ENCODE measurements at places on chromosomes 1 and 21.

- no peak for DNase-seq
These were observed 23.6 kb downstream of the NOS1AP start for GRCh38 chr1:162093095-162093494.

DNA sequence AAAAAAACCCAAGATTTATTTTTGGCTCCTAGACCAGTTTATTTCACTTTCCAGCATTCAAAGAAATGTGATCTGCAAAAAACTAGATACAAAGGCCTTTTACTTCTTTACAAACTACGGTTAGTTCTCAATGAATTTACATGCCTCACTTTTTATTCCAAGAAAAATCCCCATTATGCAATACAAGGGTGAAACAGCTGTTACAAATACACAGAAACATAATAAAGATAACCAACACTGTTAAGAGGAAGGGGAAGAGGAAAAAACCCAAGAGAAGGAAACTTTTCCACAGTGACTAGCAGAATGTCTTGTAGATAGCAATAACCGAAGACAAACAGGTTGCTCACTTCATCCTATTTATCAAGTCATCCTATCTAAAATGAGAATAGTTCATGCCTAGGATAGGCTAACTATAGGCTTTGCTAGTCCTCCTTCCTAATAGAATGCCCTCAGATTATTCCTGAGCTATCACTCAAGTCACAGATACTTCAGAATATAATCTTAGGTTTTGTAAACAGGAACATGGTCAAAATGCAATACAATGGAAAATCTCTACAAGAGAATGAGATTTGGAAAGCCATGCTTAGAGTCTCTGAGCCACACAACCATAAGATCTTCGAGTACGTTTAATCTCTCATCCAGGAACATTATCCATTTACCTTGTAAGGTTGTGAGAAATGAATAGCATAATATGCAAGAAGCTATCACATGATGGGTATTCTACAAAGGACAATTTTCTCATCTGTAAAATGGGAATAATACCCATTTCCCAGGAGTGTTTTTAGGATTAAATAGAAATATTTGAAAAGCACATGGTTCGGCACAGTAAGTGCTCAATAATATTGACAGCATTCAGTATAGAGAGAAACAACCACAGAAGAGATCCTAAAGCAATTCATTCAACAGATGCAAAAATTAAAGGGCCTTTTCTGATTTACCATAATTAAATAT, 5.4 kb downstream of the PNRC2 start:
- no peak for DNase-seq

DNA sequence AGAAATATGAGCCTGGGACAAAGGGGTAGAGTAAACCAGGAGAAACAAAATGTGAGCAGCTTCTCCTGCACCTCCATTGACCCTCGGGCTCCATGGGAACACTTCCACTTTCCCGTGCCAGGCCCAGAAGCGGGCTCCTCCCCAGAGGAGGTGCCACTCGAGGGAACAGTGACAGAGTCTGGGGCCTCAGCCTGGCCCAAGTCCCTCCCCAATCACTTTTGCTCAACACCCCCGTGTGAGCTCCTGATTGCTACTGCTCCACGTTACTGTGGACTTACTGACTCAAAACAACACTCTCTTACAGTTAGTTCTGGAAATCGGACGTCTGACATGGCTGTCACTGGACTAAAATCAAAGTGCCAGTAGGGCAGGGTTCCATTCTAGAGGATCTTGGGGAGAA, 17.7 kb upstream of the KLHDC7A start:
- DNase-seq, result no peak

DNA sequence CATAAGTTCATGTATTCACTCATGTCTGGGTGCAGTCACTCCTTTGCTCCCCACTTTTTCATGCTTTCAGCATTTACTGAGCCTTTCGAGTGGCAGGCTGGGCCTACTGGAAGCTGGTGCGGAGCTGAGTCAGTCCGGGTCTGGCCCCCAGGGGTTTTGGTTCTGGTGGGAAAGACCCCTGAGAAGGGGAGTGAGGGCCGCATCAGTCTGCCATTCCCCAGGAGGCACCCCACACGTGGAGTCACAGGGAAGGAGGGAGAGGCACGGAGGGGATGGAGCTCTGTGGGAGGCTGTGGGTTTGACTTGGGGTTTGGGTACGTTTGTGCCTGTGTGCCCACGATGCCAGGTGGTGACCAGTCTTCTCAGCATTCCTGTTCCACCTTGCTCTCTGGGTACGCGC, 87.9 kb downstream of the PTPRU start:
- no peak for DNase-seq

GRCh38 chr1:227428803-227429202, 110.5 kb upstream of the CDC42BPA start:
- DNase-seq, result no peak

- DNase-seq, result no peak
These were observed 74.9 kb downstream of the SYDE2 start for GRCh38 chr1:85125891-85126290.

GRCh38 chr1:64440183-64440826, 29.6 kb upstream of the CACHD1 start:
- no peak for DNase-seq

GRCh38 chr21:44509539-44509938, 30.5 kb downstream of the KRTAP10-1 start:
- peak; percentile 66 for DNase-seq

DNA sequence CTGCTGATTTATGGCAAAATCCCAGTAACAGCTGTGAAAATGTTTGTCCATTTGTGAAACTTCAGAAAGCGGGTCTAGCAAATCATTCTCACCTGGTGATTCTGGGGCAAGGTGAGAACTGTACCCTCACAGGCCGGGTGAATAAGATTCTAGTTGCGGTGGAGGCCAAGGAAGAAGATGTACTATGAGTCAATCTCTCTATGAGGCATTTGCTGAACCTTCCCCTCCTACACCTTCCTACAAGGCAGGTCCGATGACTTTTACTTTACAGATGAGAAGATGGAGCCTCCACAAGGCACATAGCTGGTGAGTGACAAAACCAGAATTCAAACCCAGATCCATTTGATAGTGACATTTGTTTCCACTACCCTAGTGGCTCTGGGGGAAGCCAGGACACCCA, 72.7 kb downstream of the BACH1 start:
- DNase-seq, result no peak

- DNase-seq, result peak; percentile 74
These were observed 19.0 kb downstream of the BTG2 start for GRCh38 chr1:203324105-203325025.

DNA sequence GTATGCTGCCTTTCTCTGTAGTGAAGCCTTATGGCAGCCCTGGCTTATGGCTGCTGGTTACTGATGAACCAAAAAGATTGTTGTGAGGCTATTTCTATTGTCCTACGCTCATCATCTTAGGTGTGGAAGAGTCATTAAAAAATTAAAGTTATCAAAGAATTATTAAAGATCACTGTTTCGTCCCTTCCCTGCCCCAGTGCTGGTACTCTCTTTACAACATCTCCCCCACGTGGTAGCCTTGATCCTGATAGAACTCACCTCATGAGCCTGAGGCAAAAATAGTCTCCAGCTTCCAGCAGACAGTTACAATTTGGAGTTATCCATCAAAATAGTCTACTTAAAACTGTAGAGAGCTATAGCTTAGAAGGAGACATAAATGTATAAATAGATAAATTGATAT, 201.5 kb downstream of the S1PR1 start:
- DNase-seq, result no peak

DNA sequence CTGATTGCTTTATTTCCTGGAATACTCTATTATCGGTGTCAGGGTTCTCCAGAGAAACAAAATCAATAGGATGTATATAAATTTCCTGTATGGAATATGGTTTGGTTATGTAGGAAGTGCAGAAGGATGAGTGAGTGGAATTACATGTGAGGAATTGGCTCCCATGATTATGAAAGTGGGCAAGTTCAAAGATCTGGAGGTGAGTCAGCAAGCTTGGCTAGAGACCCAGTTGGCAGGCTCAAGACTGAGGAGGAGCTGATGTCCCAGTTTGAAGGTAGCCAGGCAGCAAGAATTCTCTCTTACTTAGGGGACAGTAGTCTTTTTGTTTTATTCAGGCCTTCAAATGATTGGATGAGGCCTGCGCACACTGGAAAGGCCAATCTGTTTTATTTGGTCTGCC, 57.5 kb downstream of the MAP3K7CL start:
- DNase-seq, result no peak

- DNase-seq, result no peak
These were observed 228.8 kb upstream of the ADGRL2 start for GRCh38 chr1:81571946-81572345.

GRCh38 chr1:86409416-86410021, 13.4 kb upstream of the ODF2L start:
- peak; percentile 89 for DNase-seq

- DNase-seq, result no peak
These were observed 151.9 kb upstream of the C1orf87 start for GRCh38 chr1:60225486-60225885.

DNA sequence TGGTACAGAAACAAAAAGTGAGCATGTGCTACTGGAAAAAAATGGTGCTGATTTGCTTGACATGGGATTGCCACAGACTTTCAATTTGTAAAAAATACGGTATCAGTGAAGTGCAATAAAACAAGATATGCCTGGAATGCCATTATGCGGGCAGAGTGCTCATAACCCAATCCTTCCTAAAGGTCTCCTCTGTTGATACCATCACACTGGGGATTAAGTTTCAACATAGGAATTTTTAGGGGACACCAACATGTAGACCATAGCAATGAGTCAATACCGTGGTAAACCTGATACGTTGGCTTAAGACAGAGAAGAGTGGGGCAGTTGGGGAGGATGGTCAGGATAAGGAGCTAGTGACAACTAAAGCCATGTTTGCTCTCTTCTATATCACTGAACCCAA, 20.5 kb downstream of the MX1 start:
- no peak for DNase-seq

DNA sequence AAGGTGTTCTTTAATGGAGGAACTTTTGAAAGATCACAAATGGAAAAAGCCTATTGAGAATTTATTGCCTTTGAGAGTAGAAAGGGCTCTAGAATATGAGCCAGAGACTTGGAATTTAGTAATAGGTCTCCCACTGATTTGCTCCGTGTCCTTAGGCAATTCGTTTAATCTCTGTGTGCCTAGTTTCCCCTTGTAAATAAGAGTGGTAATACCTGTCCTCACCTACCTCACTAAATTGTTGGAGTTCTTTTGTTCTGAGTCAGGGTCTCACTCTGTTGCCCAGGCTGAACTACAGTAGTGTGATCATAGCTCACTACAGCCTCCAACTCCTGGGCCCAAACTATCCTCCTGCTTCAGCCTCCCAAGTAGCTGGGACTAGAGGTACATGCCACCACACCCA, 15.0 kb upstream of the TEKT2 start:
- no peak for DNase-seq
